Stimulated activated CD8-positive, alpha-beta memory T cell treated with anti-CD3 and anti-CD28 coated beads, Interleukin-7, amount 100 ng/mL, for 24 hours (primary cell): ENCODE measurements at places on chromosomes 11 and 22.

DNA sequence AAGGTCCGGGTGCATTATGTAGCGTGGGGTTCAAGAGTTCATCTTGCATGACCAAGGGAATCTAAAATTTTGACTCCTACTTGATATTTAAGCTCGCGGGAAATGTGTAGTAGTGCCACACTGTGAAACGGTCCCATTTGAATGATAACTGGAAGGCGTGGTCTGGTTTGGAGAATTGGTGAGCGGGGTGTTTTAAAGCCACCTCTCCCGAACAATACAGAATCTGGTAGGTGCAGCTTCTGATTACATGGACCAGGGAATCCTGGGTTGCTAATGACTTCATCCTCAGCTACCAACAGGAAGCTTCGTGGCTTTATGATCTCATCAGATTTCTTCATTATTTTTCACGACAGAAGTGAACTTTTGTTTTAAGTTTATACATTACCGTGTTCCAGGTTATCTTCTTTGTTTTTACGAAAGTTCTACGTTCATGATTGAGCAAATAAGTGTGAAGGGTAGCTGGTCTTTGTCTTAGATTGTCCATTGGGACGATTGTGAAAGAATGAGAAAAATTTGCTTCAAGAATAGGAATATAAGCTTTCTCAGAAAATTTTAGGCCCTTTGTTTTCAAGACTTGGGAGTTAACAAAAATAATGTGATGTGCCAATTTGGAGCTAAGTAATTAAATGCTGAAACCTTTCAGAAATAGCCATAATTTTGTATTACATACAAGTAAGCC, 1.7 kb downstream of the QSER1 start:
- no peak for DNase-seq

DNA sequence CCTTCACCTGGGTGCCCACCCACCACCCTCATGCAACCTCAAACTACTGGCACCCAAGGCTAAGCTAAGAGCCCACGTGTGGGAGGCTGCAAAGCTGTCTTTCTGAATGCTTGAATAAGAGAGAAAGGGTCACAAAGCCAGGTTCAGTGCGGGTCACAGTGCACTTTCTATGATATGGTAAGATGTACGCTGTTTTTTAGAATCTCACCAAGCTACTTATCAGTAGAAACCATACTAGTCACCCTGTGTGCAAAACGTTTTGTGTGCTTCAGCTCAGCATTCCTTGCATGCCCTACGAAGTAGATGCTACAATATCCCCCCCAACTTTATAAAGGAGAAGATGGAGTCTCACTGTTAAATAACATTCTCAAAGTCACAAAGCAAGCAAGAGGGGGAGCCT, 14.9 kb downstream of the P2RX3 start:
- DNase-seq = no peak

GRCh38 chr11:9803685-9804418, 140.0 kb downstream of the SWAP70 start:
- DNase-seq = no peak

DNA sequence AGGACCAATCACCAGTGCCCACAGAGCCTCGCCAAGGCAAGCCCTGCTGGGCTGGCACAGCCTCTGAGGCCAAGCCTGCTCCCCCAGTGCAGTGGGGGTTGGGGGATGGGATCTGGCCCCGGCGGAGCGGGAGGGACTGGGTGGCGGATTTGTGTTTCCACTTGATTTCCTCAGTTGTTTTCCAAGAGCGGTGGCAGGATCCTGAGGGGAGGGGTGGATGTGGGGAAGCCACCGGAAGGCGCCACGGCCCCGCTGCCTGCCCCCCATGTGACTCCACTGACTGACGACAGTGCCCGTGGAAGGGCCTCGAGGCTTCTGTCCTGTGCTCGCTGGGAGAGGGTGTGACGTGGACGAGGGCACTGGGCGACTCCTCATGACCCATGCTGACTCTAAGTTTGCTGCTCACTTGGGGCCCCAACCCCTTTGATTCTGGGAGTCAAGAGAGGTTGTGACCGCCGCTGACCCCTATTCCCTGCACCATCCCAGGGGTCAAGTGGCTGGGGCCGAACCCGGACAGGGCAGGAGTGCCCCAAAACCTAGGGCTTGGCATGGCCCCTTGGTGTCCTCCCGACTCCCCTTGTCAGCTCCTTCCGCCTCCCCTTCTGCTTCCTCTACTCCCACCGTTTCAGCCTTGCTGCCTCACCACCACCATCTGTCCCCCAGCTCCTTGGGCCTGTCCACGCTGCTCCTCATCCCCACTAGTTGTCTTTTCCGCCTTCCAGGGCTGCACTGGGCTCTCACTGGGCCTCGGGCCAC, 23.5 kb upstream of the PICK1 start:
- DNase-seq = no peak

DNA sequence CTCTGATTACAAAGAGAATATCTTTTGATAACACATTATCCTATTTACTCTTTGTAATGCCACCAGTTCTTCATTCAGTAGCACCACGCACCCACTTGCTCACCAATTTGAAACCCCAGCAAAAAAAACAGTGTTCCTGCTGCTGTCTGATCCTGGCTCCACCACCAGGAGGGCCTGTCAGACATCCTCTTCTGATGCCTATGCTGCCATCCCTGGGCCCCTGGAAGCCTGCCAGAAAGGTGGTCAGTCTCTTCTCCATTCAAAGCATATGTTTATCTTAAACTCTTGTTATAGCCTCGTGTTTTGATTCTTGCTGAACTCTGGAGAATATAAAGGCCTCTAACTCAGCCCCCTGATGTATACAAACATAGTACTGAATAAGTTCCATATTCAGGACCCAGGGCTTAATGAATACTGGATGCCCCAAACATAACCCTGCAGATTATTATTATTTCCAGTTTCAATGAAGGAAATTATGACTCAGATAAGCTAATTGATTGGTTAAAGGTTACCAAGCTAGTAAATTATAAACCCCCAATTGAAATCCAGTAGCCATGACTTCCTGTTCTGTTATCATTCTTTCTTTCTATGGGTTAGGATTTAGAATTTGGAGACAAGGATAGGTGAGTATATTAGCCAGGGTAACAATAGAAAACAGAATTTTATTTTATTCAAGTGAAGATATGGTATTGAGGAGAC, 116.7 kb downstream of the NTM start:
- no peak for DNase-seq

DNA sequence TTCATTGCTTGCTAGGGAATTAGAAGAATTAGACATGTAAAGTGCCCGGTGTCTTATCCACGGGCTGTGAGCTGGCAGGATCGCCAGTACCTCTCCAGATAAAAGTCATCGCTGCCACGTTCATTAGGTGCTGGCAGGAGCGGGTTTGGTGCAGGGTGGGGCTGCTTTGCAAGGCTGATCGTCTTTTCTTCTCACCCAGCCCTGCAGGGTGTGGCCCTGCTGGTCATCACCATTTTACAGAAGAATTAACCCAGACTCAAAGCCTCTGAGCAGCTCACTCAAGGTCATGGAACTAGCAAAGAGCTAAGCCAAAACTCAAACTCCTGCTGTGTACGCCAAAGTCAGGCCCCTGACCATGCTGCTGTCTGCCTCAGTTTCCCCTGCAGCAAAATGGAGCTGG, 6.1 kb upstream of the FGF4 start:
- no peak for DNase-seq

- DNase-seq = no peak
Measured at GRCh38 chr22:29206372-29207242, 911 bp downstream of the EMID1 start.

DNA sequence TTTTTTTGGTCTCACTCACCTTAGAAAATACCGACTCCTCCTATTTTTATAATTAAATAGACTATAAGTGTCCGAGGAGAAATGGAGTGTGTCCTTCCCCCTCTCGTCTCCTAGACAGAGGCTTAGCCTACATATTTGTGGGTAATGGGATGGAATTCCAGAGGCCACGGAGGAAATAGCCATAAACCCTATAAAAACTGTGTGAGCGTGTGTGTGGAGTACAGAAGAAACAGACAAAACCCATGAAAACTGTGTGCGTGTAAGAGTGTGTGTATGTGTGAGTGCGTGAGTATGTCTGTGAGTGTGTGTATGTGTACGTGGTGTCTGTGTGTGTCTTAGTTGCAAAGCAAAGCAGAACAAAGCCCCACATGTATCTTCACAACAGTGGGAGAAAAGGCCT, 883.5 kb downstream of the OPCML start:
- no peak for DNase-seq

DNA sequence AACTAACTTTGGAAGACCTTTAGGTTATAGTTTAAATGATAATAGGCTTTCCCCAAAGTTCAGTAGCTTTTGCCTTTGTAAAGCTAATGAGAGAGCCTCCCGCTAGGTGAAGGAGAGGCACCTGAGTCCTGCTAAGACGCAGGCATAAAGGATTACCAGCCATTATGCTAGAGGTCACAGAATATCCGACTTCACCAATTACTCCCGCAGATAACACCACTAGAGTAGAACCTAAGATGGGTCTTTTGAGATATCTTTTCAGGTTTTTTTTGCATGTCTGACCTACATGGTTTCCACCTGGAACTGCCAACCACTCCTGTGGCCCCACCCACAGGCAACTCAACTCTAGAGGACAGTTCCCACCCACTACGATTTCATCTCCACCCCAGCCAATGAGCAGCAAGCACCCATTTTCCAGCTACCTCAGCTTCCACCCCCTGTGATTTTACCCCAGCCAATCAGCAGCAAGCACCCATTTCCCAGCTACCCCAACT, 314.3 kb downstream of the BRD1 start:
- DNase-seq = no peak
